ENCODE measurements at places on chromosomes 7 and 10.

- DNase-seq, result no peak
These were observed 87.6 kb upstream of the MACROH2A2 start for GRCh38 chr10:69965086-69965485.

GRCh38 chr10:36385693-36386092, 739.7 kb upstream of the ANKRD30A start:
- DNase-seq, result no peak

- no peak for DNase-seq
These were observed 84.1 kb upstream of the INHBA start for GRCh38 chr7:41786944-41787343.

DNA sequence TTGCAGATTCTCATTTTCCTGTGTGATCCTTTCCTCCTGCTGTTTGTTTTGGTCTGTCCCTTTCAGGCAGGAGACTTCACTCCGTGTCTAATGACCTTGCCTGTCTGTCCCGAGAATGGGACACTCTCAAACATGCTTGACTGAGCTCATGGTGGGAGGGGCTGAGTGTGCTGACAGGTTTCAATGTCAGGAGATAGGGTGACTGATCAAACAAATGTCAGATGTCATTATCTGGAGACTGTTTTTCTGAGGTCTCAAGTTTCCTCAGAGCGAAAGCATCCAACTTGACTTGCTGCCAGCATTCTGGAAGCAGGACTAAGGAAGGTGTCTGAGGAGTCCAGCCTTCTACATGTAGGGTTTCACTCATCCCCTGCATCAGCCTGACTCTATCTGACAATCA, 228.8 kb upstream of the KIAA1217 start:
- DNase-seq, result peak; percentile 5

- DNase-seq, result peak; percentile 5
These were observed 760 bp downstream of the THNSL1 start for GRCh38 chr10:25017154-25017590.

DNA sequence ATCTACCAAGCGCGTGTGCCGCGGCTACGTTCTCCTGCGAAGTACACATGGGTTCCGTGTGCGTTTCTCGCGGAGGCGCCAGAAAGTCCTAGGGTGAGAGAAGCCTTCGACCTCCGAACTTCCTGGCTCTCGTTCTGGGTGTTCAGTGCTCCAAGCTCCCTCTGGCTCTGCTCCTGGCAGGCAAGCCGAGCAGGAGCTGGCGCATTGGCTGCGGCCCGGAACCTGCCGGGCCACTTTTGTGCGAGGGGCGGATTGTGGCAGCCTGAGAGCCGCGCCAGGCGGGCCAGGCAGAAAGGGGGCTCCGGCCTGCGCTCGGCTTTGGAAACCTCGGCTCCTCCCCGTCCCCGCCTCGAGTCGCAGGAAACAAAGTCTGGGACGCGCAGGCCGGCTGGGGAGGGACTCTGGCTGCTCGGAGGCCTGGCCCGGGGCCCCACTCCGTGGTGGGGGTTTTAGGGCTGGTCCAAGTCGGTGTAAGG, 9.6 kb downstream of the EMX2 start:
- DNase-seq, result no peak

GRCh38 chr10:62805231-62806099, 945 bp downstream of the ADO start:
- no peak for DNase-seq

DNA sequence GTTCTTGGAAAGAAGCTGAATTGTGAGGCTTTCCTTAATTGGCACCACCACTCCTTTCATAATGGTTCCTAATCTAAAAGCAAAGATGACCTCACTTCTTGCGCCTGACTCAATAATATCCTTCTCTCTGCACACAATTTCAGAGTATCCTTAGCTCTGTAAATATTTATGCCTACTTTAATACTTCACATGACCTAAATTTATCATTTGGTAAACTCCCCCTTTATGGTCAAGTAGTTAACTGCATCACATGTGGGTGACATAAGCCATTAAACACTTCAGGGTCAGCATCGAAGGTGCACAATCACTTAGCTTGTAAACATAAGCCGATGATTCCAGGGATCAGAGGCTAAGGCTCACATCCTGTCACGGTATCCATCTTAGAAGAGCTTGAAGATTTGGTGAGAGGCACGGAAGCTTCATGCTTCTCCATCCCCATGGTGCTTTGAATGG, 7.3 kb upstream of the RHOBTB1 start:
- no peak for DNase-seq

DNA sequence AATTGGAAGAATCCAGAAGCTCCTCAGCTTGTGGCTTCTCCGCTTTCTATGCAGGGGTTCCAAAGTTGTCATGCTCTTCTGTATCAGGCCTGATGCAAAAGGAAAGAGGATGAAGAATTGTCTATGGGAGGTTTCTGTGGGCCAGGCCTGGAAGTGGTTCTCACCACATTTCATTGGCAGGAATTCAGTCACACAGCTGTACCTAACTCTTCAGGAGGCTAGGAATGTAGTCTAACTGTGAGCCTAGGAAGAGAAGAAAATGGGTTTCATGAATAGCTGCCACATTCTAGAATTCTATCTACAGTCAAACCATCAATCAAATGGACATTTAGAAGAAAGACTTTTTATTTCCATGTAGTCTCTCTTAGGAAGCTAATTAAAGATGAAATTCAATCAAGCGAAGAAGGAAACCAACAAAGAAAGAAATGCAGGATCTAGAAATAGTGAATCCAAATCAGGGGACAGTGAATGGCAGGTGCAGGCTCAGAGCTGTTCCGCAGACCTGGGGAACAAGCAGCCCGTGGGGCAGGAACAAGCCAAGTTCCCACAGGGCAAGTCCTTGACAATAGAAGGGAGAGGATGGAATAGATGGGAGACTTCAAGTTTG, 25.4 kb upstream of the USP6NL start:
- DNase-seq, result no peak

- DNase-seq, result no peak
These were observed 305.8 kb upstream of the KCND2 start for GRCh38 chr7:119967221-119967620.

DNA sequence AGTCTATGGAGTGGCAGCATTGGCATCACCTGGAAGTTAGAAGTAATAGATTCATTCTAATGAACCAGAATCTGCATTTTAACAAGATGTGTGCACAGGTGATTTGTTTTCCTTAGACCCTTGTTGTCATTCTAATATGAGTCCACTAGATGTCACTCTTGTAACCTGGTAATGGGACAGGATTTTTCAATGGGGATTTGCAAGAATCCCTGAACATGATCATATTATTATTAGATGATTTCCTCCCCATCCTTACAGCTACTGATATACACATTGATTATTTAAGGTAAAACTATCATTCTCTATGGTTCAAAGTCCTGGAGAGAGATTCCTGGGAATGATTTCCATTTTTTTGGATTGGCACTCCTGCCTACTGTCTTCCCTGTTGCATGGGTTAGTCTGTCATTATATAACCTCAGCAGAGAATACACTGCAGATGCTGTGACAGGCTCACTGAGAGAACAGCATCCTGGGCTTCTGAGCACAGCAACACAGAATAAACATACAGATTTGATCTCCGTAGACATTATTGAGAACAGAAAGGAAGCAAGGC, 194.9 kb downstream of the SUGCT start:
- DNase-seq, result peak; percentile 20

DNA sequence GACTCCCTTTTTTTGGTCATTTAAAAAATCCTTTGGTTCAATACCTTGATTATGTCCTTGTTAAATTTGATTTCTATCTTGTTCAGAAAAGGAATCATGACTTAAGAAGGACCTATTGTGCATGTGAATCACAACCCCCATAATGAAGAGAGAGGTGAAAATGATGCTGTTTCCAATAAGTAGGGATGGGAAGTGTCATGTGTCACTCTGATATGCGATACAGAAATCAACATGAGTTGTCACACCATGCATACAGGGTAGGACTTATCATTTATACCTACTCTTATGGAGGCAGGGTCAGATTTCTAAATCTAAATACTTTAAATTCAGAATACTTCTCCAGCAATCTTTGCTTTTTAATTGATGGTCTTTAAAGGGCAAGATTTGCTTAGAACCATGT, 19.4 kb upstream of the DLX6 start:
- no peak for DNase-seq

GRCh38 chr7:30845426-30846135, 66.1 kb upstream of the AQP1 start:
- no peak for DNase-seq

- DNase-seq, result no peak
These were observed 82.3 kb upstream of the GTF2I start for GRCh38 chr7:74575083-74575784.

GRCh38 chr10:32379318-32379949, 32.5 kb upstream of the EPC1 start:
- peak; percentile 64 for DNase-seq

DNA sequence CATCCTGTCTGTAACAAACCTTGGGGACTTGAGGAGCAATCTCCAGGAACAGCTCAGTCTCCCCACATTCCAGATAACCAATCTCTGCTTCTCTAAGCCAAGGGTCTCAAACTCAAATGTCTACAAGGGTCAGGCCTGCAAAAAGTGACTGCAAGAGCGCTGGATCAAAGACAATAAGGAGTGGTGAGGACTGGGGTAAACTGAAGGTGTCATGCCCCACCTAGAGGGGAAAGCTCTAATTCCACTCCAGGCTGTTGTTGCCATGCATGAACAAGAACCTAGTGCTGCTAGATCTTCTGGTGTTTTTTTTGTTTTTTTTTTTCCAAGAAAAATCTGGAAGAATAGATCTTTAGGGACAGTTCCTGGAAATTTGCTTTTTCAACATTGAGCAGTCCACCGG, 117.9 kb upstream of the MACROH2A2 start:
- DNase-seq, result no peak

DNA sequence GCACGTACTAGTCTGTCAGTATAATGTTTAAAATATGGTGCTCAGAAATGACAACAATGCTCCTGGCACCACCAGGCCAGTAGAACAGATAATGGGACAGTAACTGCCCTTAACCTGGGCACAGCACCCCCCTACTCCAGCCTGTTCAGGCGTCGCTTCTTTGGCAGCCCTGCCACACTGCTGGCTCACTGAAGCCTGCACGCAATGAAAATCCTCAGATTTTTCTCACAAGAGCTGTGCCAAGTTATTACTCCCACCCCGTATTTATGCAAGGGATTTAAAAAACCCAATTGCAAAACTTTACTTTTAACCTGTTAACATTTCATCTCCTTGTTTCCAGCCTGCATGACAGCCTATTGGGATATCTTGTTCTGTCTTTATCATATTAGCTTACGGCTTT, 56.6 kb upstream of the LAMB1 start:
- no peak for DNase-seq

- DNase-seq, result no peak
These were observed 111.2 kb downstream of the GALNT11 start for GRCh38 chr7:152136686-152137085.

- no peak for DNase-seq
These were observed 1.2 kb downstream of the BRAF start for GRCh38 chr7:140923358-140924006.

GRCh38 chr7:100044718-100045117, 4.9 kb upstream of the ZSCAN21 start:
- DNase-seq, result no peak

- DNase-seq, result no peak
These were observed 1.4 kb downstream of the CLEC5A start for GRCh38 chr7:141945356-141945755.

- DNase-seq, result no peak
These were observed 6.5 kb upstream of the CHST3 start for GRCh38 chr10:71957546-71958275.

DNA sequence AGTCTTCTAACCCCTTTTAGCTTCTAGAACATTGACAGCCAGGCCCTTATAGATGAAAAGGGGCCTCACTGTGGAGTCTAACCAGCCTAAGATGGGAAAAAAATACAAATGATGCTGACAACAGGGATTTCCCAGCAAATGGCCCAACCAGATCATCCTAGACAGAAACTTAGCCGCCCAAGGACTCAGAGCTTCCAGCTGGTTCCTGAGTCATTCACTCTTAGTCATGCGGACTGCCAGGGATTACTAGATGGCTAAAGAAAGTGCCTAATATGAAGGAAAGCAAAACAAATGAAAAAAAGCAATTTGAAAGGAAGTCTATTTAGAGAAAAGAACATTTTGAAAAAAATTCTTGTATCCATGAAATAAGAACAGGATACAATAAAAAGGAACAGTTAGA, 23.7 kb downstream of the TSPAN14 start:
- no peak for DNase-seq

DNA sequence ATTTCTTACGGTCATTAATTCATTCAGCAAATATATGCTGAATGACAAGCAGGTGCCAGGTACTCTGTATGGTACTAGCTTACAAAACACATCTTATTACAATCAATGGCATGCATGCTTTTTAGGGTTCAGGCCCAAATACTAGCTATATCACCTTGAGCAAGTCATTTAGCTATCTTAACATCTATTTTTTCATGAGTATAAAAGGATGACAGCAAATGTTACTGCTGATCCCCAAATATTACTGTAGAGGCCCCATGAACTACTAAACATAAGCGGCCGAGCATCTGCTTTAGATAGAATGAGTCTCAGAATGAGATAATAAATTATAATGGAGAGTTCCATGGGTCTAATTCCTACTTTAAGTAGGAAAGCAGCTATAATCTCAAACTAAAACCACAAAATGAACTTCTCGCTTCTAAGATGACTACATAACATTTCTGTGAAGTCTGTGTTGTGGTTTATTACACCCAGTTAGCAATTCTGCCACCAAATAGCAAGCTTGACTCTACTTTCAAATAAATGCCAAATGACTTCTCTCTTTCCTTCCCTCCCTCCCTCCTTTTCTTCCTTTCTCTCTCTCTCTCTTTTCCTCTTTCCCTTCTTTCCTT, 113.7 kb upstream of the LRRN3 start:
- DNase-seq, result no peak

GRCh38 chr7:50092579-50093491, at the start of gene ZPBP:
ZPBP (minus strand) TSS chr7:50093246; CDS start chr7:50093194, 52 bp downstream.
- DNase-seq, result no peak

- no peak for DNase-seq
These were observed 43.4 kb downstream of the PTTG1IP2 start for GRCh38 chr7:90512821-90513254.

GRCh38 chr7:75734586-75735458, 3.9 kb downstream of the HIP1 start:
- DNase-seq, result no peak

DNA sequence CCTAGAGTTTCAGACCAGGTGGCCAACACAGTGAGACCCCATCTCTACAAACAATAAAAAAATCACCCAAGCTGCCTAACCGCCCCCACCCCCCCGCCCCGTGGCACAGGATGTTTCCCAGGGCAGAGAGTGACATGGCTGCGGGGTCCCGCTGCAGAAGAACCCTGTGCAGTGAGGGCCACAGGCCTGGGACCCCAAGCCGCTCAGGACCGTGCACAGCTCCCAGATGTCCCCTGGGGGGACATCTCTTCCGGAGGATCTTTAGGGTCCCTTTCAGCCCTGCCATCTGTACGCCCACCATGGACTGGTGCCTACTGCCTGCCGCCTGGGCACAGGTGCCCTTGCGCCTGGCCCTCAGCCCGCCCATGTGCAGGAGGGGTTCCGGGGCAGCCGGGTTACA, 373.6 kb downstream of the DNAJB6 start:
- DNase-seq, result no peak

DNA sequence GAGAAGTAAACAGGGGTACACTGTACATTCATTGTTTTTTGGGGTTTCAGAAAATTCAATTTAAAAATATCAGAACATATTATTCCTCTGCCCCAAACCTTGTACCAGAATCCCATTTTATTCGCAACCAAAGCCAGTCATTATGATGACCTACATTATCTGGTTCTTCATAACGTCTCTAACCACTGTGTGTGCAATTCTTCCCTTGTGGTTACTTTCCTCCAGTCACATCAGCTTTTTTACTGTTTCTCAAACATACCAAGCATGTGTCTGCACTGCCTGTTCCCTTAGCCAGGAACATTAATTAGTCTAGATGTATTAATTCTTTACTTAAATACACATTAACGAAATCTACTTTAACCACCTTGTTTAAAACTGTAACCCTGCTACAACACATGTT, 64.8 kb downstream of the THSD7A start:
- DNase-seq, result no peak

Measured in NCI-H187 treated with DMSO at 0.1 percent for 48 hours (cell line).